ENCODE measurements at places on chromosomes 6 and 20.

DNA sequence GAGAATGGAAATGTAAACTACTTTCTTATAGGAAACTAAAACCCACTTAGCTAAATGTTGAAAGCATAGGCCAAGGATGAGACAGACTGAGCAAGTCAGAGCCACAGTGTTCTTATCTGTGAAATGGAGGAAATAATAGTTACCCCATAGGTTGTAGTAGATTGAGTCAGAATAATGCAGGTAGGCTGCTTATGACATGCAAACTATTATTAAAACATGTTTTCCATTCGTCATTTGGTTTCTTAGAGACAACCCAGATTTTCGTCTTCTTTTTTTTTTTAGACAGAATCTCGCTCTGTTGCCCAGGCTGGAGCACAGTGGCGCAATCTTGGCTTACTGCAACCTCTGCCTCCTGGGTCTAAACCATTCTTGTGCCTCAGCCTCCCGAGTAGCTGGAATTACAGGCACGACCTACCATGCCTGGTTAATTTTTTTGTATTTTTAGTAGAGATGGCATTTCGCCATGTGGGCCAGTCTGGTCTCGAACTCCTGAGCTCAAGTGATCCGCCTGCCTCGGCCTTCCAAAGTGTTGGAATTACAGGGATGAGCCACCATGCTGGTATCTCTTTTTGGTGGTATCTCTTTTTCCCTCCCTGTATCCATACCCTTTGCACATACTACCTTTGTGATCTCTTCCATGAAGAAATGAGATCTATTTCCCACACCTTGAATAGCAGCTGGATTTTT, 196.5 kb upstream of the ZNF217 start:
- no peak for DNase-seq

GRCh38 chr20:40414843-40415615, 274.0 kb downstream of the MAFB start:
- DNase-seq, result no peak

DNA sequence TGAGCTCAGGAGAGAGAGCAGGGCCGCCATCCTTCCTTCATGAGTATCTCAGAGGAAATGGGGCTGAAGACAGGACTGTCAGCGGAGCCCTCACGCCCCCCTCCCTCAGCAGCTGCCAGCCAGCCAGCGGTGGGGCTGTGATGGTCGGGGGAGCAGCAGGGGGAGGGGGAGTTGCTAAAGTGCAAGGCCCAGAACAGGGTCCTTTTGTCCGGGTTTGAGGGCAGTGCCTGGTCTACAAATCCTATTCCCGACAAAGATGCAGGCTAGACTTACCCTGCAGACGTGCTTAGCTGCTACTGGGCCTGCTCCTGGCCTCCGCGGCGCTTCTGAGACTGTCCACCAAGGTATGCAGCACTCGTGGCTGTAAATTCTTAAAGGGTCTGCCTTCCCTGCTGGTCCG, 593.4 kb upstream of the CDH4 start:
- DNase-seq, result no peak

GRCh38 chr6:101400326-101401135, 7.0 kb downstream of the GRIK2 start:
- no peak for DNase-seq

GRCh38 chr6:89508755-89509563, 76.0 kb downstream of the ANKRD6 start:
- no peak for DNase-seq

- no peak for DNase-seq
These were observed 554.9 kb downstream of the MAFB start for GRCh38 chr20:40134176-40134575.

GRCh38 chr20:50092436-50092835, 20.5 kb downstream of the UBE2V1 start:
- no peak for DNase-seq

DNA sequence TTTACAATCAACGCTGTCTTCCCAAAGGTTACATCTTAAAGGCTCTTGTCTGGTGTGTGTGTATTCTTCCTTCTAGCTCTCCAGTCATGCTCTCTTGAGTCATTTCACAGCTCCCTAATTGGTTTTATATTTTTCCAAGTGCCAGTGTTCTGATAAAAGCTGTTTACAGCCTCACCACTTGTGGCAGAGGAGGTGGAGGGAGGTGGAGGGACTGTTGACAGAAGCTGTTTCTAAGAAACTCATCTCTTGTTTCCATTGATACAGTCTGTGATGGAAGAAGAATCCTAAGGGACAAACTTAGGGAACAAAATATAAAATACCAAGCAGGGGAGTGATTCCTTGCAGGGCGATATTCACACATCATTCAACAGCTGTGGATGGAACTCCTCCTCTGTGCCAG, 64.0 kb downstream of the QRSL1 start:
- DNase-seq, result no peak

DNA sequence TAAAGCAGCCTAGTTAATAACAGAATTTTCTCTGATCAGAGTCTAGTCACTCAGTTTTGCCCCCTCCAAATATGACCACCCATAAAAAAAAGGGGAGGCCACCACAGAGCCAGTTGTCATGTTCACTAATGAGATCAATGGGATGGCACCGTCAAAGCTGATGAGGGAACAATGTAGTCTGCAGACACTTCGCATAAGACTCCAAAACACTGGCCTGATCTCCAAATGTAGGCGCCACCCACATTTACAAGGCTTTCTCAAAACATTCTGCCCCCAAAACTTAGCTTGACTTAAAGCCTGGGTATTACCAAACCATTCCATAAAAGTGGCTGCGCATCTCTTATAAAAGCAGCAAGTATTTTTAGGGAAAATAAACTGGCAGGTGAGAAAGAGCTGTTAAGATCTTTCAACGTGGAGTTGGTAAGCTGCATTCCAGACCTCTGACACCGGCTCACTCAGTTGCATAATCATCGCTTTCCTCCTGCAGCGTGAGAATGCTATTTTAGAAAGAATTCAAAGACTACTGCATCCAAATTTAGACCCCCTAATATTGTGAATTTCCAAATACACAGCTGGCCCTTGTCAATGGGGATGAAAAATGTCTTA, 59.3 kb downstream of the TBC1D7 start:
- no peak for DNase-seq

DNA sequence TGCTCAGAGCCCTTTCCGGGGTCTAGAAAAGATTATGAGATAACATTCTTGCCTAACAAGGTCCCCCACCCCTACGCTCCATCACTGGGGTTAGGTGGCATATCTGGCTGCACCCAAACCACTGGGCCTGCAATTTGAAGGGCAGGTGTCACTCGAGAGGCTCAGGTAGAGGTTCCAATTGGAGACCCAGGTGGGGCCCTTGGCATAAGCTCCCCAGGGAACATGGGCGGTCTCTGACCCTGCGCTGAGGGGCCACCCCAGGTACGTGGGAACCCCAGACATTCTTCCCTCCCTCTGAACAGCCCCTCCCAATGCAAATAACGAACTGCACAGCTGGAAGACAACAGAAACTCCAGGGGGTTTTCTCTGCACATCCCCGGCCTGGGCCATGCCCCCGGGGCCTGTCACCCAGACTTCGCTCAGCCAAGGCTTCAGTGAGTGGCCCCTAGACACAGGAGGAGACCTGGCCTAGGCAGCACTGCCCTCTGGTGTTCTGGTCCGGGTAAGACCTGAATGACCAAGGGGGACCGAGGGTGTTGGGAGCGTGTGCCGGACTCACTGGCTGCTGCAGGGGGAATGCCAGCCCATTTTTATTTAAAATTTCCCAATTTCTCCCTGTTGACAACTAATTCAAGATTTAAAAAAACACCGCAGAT, 47.5 kb downstream of the DSTN start:
- no peak for DNase-seq

All from D721Med (cell line).